Esophagus muscularis mucosa (tissue), 4 donors: ENCODE measurements at places on chromosomes 12 and 14. TPM values are rescaled to one million over a fixed set of nuclear protein-coding genes. Genes with fewer than 3 reads are reported as not detected.

DNA sequence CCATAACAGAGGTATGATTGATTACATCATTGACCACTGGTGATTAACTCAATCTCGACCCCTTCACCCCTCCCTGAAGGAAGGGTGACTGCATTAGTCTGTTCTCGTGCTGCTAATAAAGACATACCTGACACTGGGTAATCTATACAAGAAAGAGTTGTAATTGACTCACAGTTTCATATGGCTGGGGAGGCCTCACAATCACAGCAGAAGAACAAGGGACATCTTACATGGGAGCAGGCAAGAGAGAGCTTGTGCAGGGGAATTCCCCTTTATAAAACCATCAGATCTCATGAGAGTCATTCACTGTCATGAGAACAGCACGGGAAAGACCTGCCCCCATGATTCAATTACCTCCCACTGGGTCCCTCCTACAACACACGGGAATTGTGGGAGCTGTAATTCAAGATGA lies 55.9 kb upstream of the TMCC3 start:
- H3K4me1 ChIP-seq: peaks cover 42% of the 10 kb centered on the region
- DNase-seq: no peak
- H3K36me3 ChIP-seq: no peaks in the 10 kb centered on the region

- H3K27ac ChIP-seq: no peak overlapping the region
- no peaks in the 10 kb centered on the region for H3K27me3 ChIP-seq
- no peak for DNase-seq
- peaks cover under 1% of the 10 kb centered on the region for H3K4me1 ChIP-seq
- peaks cover 56% of the 10 kb centered on the region for H3K36me3 ChIP-seq
- no peak overlapping the region for H3K4me3 ChIP-seq
Observed at GRCh38 chr12:43797561-43798217, 8.4 kb downstream of the TWF1 start.

DNA sequence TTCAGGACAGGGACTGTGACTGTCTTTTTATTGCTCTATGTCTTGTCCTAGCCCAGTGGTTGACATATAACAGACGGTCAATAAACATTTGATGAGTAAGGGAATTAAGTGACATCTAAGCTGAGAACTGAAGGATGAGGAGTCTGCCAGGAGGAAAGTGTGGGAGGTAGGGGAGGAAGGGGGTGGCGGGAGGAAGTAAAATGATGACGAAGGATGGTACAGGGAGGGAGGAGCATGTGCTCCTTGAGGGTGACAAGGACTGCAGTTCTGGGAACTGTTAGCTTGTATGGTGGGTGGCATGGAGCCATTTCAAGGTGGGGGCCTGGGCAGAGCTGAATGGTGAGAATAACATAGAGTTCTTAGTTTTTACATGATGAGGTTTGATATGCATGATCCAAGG lies 64.4 kb downstream of the RGS6 start:
- no peak overlapping the region for H3K4me3 ChIP-seq
- no peaks in the 10 kb centered on the region for H3K4me1 ChIP-seq
- H3K27ac ChIP-seq: no peak overlapping the region
- H3K27me3 ChIP-seq: no peaks in the 10 kb centered on the region
- DNase-seq: no peak

COCH gene
- 4.5 TPM for total RNA-seq

- H3K4me1 ChIP-seq: peaks cover 11% of the 10 kb centered on the region
- DNase-seq: no peak
- H3K27me3 ChIP-seq: no peaks in the 10 kb centered on the region
Observed at GRCh38 chr12:6120796-6121473, 3.5 kb downstream of the VWF start.

- peaks cover 12% of the 10 kb centered on the region for H3K36me3 ChIP-seq
- H3K4me1 ChIP-seq: peaks cover 73% of the 10 kb centered on the region
- H3K27ac ChIP-seq: no peak overlapping the region
- no peak for DNase-seq
Observed at GRCh38 chr12:120110550-120111501, 5.7 kb downstream of the RAB35 start.

DNA sequence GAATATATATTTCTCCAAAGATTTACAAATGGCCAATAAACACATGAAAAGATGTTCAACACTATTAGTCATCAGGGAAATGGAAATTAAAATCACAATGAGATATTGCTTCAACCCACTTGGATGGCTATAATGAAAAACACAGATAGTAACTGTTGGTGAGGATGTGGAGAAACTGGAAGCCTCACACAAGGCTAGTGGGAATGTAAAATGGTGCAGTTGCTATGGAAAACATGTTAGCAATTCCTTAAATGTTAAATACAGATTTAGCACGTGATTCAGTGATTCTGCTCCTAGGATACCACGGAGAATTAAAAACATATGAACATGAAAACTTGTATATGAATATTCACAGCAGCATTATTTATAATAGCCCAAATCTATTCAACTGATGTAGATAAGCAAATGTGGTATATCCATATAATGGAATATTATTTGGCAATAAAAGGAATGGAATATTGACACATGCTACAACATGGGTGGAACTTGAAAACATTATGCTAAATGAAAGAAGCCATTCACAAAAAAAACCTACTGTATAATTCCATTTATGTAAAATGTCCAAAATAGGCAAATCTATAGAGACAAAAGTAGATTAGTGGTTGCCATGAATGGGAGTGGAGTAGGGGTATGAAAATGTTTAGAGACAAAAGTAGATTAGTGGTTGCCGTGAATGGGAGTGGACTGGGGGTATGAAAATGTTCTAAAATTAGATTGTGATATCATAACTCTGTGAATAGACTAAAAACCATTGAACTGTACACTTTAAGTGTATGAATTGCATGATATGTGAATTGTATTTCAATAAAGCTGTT lies 227.1 kb upstream of the DDHD1 start:
- H3K27ac ChIP-seq: no peak overlapping the region
- H3K4me1 ChIP-seq: peaks cover 8% of the 10 kb centered on the region
- no peaks in the 10 kb centered on the region for H3K27me3 ChIP-seq
- H3K4me3 ChIP-seq: no peak overlapping the region

DNA sequence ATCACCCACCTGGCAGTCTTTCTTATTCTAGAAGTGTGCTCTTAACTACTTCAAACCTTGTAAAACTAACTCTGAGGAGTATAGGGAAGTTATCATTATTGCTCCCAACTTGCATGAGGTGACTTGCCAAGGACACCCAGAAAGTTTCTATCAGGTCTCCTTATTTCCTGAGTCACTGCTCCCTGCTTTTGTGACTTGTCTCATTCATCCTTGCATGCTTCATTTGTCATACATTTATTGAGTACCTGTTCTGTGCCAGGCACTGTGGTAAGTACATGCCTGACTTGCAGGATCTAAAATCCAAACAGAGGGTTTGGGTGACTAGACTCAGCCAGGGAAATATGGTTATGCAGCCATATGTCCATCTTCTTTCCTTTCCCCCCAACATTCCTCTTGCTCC lies 25.5 kb downstream of the CFAP251 start:
- H3K27me3 ChIP-seq: no peaks in the 10 kb centered on the region
- no peaks in the 10 kb centered on the region for H3K4me1 ChIP-seq
- no peak overlapping the region for H3K27ac ChIP-seq
- no peak overlapping the region for H3K4me3 ChIP-seq
- DNase-seq: no peak

ANKRD33 gene
- total RNA-seq: not detected

DNA sequence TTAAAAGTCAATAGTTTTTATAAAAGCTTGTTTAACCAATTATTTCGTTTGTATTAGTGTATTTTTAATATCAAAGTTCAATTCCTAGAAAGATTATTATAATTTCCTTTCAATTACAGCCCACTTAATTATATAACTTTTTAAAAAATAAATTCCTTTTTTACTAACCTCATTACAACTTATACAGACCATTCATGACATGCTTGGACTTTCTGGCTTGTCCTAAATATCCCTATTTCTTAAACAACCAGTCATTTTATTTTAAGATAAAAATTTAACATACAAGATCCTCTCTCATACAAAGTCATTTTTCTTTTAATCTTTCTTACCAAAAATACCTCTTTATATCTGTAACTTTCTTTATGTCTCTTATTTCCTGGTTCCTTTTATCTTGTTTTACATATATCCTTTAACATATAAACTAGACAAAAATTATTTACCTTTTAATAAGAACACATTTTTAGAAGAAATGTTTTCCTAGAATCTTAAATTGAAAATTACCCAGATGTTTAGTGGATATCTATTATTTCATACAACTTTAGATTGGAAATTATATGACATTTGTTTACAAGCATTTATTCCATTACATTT lies 10.4 kb upstream of the TMEM263 start:
- H3K4me1 ChIP-seq: no peaks in the 10 kb centered on the region
- H3K27me3 ChIP-seq: no peaks in the 10 kb centered on the region
- DNase-seq: no peak
- H3K27ac ChIP-seq: no peak overlapping the region
- no peak overlapping the region for H3K4me3 ChIP-seq

DNA sequence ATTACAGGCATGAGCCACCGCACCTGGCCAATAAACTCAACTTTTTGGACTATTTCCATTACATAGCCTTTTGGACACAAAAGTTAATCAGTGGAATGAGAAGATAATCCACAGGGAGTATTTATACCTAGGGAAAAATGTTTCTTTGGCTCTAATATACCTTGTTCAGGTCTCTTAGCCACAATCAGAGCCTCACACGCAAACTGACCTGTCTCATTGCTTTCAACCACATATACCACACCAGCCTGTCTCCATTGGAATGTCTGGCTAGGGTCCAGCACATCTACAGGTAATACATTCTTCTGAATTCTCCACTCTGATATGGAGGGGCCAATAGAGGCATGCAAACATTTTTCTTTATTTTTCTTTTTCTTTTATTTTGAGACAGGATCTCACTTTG lies 3.8 kb upstream of the RBMS2 start:
- H3K27me3 ChIP-seq: no peaks in the 10 kb centered on the region
- DNase-seq: no peak
- peaks cover 13% of the 10 kb centered on the region for H3K4me1 ChIP-seq
- H3K4me3 ChIP-seq: no peak overlapping the region

COX8C gene
- total RNA-seq: not detected

DNA sequence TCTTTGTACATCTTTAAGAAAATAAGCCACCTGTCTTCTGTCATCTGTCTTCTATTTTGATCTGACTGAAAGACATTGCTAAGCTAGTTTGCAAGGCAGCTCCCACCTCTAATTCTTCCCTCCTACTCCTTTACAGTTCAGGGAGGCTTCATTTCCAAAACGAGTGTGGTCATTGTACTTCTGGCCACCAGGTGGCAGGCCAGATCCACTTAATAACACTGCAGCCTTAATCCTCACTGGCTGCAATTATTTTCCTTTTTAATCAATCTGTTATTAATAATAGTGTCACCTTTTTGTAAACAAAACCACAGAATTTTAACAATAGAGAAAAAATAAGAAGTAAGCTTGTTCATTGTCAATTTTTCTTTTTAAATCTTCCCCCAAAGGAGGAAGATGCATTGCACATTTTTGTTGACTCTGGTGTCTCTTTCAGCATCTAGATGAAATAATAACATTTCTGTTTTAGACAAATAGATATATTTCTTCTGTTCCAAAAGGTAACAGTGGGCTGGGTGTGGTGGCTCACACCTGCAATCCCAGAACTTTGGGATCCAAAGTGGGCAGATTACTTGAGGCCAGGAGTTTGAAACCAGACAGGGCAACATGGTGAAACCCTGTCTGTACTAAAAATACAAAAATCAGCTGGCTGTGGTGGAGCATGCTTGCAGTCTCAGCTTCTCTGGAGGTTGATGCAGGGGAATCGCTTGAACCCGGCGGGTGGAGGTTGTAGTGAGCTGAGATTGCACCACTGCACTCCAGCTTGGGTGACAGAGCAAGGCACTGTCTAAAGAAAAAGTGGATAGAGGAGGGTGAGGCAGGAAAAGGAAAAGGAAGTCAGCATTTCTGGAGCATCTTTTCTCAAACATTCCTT lies 23.3 kb downstream of the GABARAPL1 start:
- H3K4me1 ChIP-seq: no peaks in the 10 kb centered on the region
- H3K27ac ChIP-seq: no peak overlapping the region
- DNase-seq: no peak
- H3K36me3 ChIP-seq: no peaks in the 10 kb centered on the region
- no peak overlapping the region for H3K4me3 ChIP-seq

KRT71 gene
- total RNA-seq: not detected

TEX52 gene
- total RNA-seq: not detected

CELA1 gene
- total RNA-seq: not detected

DNA sequence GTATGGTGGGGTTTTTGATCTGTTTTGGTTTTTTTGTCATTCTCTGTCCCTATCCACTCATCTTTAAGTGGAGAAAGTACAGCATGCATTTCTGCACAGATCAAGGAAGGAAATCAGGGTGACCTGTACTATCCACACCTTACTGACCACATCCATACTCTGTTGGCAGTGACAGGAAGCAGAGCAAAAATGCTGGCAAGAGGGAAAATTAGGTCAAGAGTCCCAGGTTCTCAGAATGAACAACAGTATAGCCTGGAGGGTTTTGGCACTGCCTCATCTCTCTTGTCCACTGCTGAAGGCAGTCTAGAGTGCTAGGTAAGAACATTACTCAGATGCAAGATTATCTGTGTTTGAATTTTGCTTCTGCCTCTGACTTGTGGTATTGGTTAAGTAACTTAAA lies 70.7 kb downstream of the TAOK3 start:
- DNase-seq: no peak
- H3K27ac ChIP-seq: no peak overlapping the region
- no peaks in the 10 kb centered on the region for H3K27me3 ChIP-seq
- H3K36me3 ChIP-seq: no peaks in the 10 kb centered on the region
- H3K4me3 ChIP-seq: no peak overlapping the region
- H3K4me1 ChIP-seq: no peaks in the 10 kb centered on the region

NDRG2 gene
- total RNA-seq: 201 TPM

DNA sequence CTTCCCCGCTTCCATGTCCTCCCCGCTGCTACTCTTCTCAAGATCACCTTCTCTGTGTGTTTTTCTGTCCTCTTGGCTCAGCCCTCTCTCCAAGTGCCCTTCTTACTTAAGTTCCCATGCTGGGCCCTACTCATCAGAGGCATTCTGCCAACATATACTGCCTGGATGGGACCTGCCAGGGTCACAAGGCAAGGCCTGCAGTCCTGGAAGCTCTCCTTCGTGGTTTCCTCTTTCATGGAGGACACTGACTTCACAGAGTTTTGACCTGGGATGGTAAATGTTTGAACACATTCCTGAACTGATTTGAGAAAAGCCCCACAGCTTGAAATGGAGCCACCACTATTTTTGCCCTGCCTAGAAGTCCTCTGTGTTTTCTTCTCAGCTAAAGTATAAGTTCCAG lies 140.9 kb downstream of the TMEM30B start:
- no peak overlapping the region for H3K4me3 ChIP-seq
- H3K4me1 ChIP-seq: peaks cover 7% of the 10 kb centered on the region
- no peak for DNase-seq
- no peaks in the 10 kb centered on the region for H3K27me3 ChIP-seq
- H3K36me3 ChIP-seq: no peaks in the 10 kb centered on the region
- H3K27ac ChIP-seq: no peak overlapping the region

CCDC175 gene
- total RNA-seq: not detected

DNA sequence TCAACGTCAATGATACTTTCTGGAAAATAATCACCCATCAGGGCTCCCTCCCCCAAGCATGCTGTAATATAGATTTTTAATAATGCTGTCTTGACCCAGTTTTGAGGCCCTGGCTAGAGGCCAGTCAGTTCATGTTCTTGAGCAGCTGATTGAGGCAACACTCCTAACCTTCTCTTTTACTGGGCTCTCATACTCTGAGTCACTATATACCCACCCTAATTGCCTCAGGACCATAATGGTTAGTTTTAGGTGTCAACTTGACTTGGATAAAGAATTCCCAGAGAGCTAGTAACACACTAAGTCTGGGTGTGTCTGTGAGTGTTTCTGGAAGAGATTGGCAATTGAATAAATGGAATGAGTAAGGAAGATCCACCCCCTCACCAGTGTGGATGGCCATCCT lies 527.0 kb upstream of the ATP2B1 start:
- no peaks in the 10 kb centered on the region for H3K27me3 ChIP-seq
- DNase-seq: no peak
- no peak overlapping the region for H3K27ac ChIP-seq
- no peak overlapping the region for H3K4me3 ChIP-seq
- no peaks in the 10 kb centered on the region for H3K36me3 ChIP-seq
